Central memory CD4-positive, alpha-beta T cell (primary cell): ENCODE measurements at places on chromosomes 16 and 17.

- no peak for DNase-seq
These were observed 398.5 kb downstream of the RBFOX1 start for GRCh38 chr16:7731141-7731540.

DNA sequence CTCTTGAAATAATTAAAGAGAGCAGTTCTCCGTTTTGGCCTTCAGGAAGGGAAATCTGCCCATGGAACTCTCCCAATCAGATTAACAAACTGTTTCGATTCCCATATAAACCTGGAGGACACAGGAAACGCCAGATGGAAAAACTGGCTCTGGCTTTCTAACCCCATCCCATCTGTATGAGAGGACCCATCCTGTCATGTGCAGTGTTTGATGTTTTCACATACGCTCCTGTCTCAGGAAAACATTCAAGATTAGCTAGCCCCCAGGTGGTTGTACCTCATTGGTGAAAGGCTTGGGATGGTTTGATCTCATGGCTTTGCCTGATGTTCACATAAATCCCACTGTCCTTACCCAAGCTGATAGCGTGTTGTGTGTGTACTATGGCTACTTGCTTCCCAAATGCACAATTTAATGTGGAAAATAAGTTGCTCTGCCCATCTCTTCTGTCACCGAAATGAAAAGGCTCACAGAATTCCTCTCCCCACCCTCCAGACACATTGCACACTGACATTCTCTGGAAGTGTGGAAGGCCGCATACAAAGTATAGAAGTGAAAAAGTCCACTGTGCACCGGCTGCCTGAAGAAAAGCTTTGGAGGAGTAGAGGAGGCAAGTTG, 18.2 kb upstream of the ERN1 start:
- no peak for DNase-seq

DNA sequence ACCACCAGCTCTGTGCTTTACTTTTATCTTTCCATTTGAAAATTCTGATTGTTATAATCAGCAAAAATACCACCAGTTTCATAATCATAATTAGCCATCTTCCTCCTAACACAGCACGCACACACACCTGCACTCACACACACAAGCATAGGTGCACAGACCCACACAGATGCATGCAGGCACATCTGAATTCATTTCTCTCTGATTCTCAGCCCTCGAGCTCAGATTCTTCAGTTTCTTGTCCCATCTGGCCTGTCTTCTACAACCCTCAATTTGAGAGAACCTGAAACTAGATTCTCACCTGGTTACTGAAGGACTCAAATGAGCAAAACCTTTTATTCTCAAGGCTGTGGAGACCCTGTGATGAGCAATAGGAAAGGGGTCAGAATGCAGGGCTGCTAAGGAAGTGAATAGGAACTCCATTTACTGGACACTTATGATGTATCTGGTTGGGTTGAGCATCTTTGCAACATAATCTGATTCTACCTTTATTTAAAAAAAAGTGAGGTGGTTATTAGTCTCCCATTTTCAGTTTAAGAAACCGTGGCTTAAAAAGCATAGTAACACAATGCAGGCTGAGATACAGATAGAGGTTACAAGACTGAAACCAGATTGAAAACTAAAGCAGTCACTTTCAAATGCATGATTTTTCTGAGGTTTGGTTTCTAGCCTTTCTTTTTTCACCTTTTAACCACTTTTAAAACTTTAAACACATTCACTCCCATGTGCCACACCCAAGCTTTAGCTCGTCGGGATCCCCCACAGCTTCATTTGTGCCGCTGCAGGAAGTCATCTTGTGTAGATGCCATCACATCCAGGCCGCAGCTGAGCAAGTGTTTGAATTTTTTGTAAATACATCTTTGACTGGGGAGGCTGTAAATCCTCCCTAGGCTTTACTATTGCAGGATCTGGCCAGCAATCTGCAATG, 9.4 kb downstream of the KRT33A start:
- DNase-seq, result peak; percentile 83

GRCh38 chr17:4019275-4019674, 55.0 kb upstream of the ATP2A3 start:
- DNase-seq, result no peak

- no peak for DNase-seq
These were observed 11.4 kb upstream of the CALB2 start for GRCh38 chr16:71347146-71347545.

DNA sequence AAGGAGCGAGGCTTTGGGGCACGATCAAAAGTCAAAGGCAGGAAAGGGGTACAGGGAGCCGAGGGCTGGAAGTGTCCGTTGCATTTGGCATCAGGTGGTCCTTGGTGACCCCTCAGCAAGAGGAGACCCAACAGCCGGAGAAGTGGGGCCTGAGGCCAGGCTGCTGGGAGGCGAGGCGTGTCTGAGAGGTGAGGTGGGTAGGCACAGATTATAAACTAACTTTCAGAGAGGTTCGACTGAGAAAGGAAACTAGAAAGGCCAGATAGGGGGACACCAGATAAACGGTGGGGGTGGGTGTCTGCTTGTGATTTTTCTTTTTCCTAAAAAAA, 3.6 kb downstream of the PECAM1 start:
- DNase-seq, result no peak

DNA sequence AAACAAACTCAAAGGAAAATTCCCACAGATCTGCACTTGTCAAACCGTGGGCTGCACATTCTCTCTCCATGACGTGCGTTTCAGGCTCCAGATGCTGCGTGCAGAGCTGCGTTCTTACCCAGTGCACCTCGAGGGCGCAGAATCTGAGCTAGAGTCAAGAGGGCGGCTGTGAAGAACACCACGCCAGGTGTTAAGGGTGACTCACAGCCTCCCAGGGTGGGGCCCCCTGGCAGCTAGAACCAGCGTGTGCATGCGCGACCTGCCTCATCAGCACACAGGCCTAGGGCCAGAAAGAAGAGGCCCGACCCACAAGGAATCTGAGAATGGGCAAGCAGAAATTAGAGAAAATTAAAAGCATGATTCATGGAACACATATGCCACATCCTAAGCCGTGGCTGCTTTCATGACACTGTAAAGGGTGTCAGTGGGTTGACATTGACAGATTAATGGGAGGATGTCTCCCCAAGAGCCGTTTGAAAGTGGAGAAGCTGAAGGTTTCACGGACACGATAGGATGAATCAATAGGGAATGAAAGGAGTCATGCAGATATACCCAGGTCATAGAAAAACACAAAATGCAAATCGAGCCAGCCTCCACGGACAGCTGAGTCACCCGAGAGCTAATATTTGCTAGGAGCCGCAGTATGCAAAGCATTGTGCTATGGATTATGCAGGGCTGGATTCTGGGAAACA, 29.0 kb downstream of the MARCHF10 start:
- DNase-seq, result no peak

DNA sequence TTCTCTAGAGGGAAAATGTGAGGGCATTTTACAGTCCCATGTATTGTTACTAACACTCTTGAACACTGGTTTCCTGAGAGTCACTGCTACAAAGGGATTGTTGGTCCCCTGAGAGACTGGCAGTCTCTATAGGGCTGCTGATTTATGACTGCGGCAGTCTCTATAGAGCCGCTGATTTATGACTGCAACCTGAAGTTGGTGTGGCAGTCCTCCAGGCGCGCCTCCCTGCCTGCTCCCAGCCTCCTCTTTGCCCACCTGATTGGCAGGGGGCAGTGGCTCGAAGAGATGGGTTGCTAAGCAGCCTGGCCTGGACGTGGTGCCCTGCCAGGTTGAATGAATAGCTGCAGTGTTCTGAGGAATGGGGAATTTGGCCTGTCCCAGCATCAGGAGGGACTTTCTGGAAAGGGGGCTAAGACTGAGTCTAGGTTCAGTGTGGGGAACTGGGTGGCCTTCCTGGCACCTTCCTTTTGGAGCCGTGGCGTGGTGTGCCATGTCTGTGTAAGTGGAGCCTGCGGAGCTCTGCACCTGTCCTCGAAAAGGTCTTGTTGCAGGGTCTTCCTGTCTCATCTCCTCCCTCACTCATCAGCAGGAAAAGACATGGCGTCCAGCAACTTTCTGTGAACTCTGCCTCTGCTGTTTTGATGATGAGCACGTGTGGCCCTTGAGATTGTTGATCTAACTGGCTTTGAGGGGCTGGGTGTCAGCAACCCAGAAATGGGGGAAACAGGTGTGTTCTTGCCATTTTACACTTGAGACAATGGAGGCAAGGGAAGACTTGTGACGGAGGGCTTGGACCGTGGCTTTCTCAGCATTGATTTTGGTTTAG, 24.9 kb downstream of the SAP30BP start:
- DNase-seq, result no peak

- DNase-seq, result no peak
These were observed 5.2 kb upstream of the SMARCD2 start for GRCh38 chr17:63847525-63848249.

GRCh38 chr17:80101946-80102663, 724 bp downstream of the GAA start:
- peak; percentile 9 for DNase-seq

DNA sequence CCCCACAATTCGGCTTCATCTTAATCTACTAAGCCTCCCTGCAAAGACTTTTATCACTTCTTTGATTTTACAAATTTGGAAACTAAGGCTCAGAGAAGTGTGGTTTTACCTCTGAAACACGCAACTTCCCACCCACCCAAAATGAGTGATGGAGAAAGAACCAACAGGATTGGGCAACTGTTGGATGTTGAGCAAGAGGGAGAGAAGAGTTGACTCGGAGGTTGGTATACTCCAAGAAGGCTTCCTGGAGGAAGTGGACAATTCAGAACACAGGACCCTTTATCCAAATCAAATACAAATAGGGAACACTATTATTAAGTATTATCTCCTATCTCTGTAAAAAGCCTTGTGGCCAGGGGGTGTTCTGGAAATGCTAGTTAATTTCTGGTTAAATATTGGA, 323.0 kb downstream of the C16orf95 start:
- DNase-seq, result no peak

GRCh38 chr16:17162560-17162959, 308.2 kb downstream of the XYLT1 start:
- no peak for DNase-seq

- DNase-seq, result no peak
These were observed 74.2 kb upstream of the DNAJA2 start for GRCh38 chr16:47047524-47048203.

DNA sequence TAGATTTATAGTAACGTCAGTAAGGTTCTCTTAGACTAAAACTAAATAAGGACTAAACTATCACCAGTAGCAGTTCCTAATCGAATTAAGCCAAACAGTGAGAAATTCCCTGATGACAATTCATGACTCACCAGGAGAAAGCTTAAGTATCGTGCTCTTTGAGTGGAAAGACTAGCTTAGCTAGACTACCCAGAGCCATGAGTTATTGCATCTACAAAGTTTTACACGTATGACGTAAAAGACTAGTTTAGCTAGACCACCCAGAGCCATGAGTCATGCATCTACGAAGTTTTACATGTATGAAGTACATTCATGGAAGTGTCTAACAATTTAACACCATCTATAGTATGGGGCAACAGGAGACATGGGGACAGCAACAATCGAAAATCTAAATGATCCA, 36.6 kb downstream of the UBE2G1 start:
- DNase-seq, result no peak

DNA sequence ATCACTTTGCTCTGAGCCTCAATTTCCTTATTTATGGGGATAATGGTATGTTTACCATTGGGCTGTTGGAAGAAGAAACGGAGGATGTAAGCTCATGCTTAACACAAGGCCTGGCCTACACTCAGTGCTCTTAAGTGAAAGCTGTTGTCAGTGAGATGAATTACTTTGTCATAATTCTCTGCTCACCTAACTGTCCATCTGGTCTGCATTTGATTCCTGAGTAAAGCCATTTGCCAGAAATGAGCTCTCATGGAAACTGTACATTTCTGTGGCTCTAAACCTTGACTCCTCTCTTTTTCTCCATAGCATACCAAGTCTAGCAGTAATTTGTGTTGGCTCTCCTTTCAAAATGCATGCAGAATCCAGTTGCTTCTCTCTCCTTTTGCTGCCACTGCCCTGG, 445.7 kb downstream of the UTP18 start:
- DNase-seq, result no peak

DNA sequence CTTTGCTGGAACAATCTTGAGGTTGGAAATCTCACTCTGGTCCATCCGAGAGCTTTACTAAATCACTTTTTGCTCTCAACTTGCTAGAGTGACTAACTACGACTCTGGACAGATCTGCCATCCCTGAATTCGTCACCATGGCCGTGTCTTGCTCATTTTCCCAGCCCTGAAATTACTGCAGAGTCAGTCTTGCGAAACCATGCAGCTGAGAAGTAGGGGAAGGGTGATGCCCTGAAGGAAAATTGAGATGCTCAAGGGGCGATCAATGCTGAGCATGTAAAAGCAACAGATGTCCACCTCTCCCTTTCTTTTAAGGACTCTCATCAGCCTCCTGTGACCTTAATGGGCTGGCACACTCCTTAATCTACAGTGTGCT, 18.8 kb downstream of the PCTP start:
- no peak for DNase-seq

GRCh38 chr17:30965686-30966085, 5.2 kb upstream of the RNF135 start:
- no peak for DNase-seq

GRCh38 chr16:83238949-83239691, 568.7 kb upstream of the HSBP1 start:
- DNase-seq, result no peak

DNA sequence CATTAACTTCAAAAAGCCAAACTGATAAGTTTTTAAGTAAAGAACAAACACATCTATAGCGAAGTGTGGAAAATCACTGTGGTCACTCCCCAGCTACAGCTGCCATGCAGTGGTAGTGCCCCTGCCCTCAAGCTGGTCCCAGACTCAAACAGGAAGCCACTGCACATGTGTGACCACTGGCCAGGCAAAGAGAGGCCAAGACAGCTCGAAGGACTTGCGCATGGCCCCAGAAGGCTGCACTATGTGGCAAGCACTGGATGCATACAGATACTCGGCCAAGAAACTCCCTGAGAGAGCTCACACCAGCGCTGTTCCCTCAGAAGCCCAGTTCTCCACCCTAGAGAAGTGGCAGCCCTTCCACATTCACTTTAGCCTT, 82.4 kb downstream of the ANKRD11 start:
- no peak for DNase-seq

DNA sequence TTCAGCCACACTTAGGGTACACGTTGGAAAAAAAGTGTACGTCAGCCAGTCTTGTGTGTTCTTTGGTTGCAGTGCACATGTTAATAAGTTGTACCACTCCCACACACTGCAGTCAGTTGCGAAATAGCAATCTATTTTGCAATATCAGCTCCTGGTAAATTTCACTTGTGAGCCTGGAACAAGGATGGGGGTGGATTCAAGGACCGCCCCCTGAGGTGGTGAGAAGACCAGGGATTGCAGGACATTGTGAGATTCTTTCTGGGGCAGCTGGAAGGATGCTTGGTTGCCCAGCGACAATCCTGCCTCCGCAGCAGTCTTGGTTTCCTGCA, 78.6 kb upstream of the ZFHX3 start:
- DNase-seq, result no peak

DNA sequence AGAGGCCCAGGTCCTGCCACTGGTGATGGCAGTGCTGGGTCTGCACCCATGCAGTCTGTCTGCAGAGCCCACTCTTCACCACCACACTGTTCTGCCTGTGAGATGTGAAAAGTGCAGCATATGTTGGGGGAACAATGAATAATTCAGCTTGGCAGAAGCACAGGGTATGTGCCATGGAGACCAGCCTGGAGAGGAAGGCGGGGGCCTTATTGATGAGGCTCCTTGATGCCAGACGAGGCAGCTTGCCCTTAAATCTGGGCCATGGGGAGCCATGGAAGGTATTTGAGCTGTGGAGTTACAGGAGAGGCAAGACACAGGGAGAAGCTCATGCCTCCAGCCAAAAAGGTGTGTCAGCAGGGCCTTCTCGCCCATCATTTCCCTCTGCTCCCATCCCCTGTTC, 124.7 kb downstream of the C16orf78 start:
- no peak for DNase-seq

- DNase-seq, result no peak
These were observed 148.8 kb upstream of the CORO6 start for GRCh38 chr17:29771546-29771945.
